ENCODE measurements at places on chromosomes 2 and 18.

- DNase-seq, result no peak
Measured at GRCh38 chr2:168328421-168328820, 81.0 kb upstream of the STK39 start.

DNA sequence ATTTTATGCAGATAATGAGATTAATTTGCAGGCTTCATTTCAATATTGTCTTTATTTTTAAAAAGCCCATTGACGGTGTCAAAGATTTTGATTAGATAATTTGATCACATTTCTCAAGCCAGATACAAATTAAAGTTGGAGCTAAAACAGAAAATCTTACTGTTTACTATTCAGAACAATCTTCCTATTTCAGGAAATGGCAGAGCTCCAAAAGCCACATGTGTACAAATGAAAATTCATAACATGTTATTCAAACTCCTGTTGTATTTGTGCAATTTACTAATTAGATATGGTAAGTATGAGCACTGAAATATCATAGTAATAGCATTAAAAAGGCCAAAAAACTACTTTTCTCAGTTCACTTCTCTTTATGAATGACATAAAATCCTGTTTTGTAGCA lies 682.9 kb downstream of the KCNJ3 start:
- DNase-seq, result no peak

DNA sequence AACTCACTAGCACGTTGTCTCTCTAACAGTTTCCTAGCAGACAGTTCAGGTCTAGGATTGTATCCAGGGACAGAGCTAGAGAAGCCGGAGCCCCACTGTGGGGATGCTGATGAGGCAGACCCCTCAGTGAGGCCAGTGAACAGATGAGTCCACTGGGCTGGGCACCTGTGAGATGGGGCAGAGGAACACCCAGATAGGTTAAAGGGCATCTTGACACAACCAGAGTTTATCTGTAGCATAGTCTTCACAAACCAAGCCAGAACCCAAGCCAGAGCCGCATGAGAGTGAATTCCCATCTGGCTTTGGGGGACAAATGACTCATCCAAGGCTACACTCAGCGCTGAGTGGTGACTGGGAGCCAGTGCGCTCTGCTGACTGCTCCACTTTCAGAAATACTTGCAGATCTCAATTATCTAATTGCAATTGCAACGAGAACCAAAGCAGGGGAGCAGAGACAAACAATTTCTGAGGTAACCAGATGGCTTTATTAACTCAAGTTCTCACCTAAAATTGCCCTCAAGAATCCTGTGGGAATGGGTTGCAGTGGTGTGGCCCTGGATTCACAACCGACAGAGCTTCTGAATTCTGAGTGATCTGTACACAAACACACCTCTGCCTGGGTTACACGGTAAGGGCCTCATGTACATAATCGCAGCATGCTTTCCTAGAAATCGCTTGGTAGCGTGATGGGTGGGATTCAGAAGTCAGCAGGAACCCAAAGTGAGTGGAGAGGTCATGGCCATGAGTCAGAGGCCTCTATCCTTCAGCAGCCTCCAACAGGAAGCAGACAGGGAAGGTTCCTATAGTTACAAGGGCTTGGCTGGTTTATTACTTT lies 48.7 kb upstream of the MSH2 start:
- DNase-seq, result no peak

- no peak for DNase-seq
Measured at GRCh38 chr2:225090746-225091145, 48.5 kb upstream of the DOCK10 start.

- no peak for DNase-seq
Measured at GRCh38 chr2:10229462-10230099, 73.1 kb upstream of the HPCAL1 start.

GRCh38 chr18:9571546-9571945 lies 42.8 kb downstream of the PPP4R1 start:
- no peak for DNase-seq

- DNase-seq, result peak; percentile 26
Measured at GRCh38 chr2:75199428-75200011, at the start of gene TACR1. Gene TACR1 (minus strand): TSS chr2:75199520. CDS start chr2:75198934, 586 bp downstream.

DNA sequence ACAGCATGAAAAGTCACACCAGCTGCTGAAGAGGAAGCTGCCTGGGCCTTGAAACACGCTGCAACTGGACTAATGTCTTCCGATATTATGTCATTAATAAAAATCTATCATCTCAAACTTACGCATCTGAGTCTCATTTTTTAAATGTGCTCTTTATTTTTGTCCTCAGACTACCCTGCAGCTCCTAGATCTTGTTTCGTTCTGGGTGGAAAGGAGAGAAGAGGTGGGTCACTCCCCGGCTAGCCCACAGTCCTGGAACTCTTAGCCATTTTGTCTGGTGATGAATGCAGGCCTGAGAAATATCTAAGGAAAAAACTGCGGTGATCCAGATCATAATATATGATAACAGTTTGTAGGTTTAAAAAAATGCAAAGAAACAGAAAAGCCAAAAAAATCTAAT lies 73.3 kb downstream of the TXNL1 start:
- no peak for DNase-seq

DNA sequence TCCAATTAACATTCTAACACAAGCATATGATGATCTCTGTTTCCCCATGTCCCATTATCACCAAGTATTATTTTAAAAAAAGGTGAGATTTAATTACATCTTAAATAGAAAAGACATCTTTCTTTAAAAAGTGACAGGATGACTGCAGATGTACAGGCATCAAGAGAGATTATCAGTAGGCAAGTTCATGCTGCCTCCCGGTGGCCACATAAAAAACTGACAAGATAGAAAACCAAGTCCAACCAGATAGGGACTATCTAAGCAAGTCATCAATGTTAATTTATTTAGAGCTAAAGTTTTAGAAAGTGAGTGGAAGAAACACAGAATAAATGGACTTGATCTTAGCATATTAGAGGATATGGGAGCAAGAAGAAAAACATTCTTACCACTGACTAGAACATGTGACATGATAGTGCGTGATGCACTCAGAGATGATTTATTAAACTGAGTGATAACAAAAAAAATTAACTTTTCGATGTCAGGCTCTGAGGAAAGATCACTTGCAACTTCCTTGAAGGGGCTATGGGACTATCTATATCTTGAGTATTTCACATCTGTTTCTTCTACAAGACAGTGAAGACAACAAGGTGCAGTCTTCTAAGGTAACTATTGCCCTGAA lies 5.4 kb upstream of the TDRD15 start:
- DNase-seq, result no peak

GRCh38 chr18:57833441-57834101 lies 30.5 kb upstream of the ATP8B1 start:
- no peak for DNase-seq

DNA sequence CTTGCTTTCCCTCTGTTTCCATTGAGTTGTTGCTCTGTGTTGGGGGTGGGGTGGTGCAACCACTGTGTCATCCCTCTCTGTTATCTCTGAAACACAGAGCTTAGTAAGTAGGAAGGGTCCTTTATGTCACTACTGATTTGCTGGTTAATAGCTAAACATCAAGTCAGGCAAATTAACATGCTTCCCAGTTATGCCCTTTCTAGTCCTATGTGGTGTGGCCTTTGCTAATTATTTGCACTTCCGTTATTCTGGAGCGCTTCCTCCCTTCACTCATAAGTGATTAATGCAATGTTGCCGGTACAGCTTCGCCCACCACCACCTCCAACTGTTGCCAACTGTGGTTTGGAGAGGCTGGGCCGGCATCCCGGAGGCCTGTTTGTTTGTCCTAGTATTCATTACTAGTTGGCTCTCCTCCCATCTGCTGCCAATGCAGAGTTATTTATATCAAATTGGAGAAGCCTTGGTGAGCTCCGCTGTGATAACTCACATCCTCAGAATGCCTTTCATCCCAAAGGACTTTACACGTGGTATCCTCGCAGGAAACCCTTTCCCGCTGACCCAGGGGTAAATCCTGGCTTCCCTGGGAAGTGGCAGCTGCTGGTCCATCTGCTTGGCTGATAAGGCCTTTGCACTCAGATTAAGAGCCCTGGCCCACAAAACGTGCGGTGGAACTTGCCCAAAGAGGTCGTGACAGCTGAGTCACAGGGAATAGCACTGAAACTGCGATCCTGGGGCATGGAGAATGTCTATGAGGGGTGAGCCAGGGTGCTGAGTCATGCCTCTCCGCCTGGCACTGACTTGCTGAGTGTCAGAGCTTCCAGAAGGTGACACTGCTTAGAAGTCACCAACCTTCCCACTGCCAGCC lies 72.0 kb upstream of the ZCCHC2 start:
- DNase-seq, result no peak

- DNase-seq, result no peak
Measured at GRCh38 chr2:121794233-121794632, 38.8 kb downstream of the TSN start.

DNA sequence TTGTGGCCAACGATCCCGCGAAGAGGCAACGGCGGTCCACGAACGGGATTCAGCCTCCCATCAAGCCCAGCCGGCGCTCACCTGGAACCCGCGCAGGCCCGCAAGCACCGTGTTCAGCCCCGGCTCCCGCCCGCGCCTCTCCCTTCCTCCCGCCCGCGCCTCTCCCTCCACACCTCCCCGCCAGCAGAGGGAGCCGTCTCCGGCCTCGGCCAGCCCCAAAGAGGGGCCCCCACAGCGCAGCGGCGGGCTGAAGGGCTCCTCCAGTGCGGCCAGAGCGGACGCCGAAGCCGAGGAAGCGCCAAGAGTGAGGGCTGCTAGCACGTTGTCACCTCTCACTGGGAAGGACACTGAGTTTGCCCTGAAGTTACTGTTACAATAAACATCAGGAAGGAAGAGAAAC lies 55.3 kb upstream of the LAPTM4A start:
- no peak for DNase-seq

DNA sequence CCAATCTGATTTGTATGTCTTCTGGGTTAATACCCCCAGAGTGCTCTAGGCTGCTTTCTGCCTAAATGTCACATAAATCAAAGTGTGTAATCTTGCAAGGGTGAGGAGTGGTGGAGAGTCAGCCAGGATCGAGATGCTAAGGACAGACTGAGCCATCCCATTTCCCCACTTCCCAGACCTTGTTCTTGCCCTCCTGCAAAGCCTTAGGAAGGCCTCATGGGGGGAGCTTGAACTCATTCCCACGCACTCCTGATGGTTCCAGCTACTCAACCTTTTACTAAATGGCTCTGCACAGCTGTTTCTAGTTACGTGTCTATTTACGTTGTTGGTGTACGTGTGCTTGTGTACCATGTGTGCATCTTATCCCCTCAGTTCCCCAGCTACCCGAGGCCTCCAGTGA lies 423.6 kb upstream of the TNP1 start:
- DNase-seq, result no peak

DNA sequence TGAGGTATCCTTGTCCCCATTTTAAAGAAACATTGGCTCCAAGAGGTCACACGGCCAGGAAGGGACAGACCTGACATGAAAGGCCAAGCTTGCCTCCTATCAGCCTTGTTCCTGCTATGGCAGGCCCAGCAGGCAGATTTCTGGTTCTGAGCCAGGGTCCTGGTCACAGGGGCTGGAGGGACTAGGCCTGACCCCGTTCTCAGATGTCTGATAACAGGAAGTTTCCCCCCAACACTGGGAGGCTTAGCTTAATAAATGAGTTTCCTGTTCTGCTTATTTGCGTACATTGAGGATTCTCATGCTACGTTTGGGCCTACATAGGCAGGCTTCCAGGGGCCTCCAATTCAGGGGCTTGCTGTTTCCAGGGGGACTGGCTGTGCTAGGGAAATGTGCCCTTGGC lies 107.8 kb upstream of the LTBP1 start:
- no peak for DNase-seq

DNA sequence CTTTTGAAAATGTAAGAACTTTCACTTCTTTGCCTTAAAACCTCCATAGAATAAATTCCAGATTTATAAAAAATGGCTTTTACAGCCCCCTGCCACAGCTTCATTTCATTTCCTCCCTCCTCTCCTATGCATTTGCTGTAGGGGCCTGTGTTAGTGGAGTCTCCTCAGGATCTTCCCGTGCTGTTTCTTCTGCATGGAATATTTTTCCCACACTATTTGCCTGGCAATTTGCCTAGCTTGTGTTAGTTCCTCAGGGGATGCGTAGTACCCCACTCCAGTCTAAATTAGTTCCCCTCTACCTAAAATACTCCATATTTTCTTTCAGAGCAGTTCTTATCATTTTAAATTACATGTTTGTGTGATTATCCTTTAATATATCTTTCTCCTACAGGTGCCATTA lies 262.2 kb downstream of the PLCL1 start:
- no peak for DNase-seq

DNA sequence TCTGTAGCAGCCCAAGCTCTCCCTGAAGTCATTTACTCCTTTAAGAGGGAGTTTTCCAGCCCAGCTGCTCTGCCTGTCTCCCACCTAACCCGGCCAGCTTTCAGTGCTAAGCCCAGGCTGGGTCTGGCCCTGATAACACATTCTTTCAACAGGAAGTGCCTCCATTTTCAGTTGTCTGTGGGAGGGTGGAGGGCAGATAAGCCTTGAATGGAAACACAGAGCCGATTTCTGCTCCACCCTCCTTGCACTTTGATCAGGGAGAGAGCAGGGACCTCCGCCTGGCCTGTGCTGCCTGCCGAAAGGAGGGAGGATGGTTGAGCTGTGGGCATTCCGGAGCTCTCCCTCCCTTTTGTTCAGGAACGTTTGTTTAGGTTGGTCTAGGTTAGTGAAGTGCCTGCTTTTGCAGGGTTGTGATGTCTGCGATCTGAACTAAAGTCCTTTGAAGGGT lies 24.8 kb downstream of the GATA6 start:
- DNase-seq, result no peak

DNA sequence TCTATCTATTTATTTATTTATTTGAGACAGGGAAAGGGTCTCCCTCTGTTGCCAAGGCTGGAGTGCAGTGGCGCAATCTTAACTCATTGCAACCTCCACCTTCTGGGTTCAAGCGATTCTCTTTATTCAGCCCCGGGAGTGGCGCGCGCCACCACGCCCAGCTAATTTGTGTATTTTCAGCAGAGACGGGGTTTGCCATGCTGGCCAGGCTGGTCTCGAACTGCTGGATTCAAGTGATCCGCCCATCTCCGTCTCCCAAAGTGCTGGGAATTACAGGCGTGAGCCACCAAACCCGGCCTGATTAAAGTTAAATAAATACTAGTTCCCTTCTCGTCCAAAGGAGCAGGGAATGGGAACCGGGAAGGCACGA lies 4.2 kb upstream of the CTDSP1 start:
- DNase-seq, result no peak

DNA sequence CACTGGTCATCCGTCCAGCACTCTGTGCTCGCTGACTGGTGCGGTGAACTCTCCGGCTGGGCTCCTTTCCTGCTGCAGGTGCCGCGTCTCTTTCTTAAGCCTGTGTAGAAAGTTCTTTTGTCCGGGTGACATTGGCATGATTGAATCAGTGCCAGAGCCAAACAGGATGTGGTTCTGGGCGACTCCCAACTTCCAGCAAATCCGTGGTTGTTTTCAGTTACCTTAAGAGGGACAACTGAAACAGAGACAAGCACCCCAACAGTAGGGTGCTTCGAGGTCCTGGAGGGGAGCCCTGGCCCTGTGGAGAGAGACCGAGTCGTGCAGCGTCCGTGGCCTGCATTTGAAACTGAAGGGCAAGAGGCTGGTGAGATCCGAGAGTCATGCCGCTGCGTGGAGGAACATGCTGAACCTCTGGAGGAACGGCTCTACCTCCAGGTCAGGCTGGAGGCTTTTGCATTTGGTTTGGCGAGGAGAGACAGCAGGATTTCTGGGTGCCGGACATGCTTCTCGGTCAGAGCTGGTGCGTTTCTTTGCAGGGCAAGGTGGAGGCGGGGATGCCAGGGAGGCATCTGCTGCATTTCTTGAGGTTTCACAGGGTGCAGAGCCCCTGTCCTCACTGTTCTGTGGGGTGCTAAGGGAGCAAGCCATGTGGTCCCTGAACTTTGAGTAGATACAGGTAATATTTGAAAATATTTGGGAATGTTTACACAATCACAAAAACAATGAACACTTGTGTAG lies 26.8 kb downstream of the SH3BP4 start:
- DNase-seq, result no peak

GRCh38 chr2:163324677-163325076 lies 411.1 kb downstream of the FIGN start:
- DNase-seq, result no peak

- no peak for DNase-seq
Measured at GRCh38 chr2:45418532-45418931, 192.5 kb downstream of the SRBD1 start.

Measured in T-helper 9 cell (primary cell).